ENCODE measurements at places on chromosomes 4 and X. TPM values are rescaled to one million over a fixed set of nuclear protein-coding genes. Genes with fewer than 3 reads are reported as not detected.

Gene MPC1L
- not detected for total RNA-seq

Gene FGFBP2
- 1.3 TPM for total RNA-seq

Gene AREG
- total RNA-seq, result 9.2 TPM

Gene EPGN
- total RNA-seq, result not detected

Gene ARSJ
- total RNA-seq, result 16.2 TPM

Gene ARHGEF9
- total RNA-seq, result 10.5 TPM

Gene ESX1
- not detected for total RNA-seq

Gene NUDT11
- total RNA-seq, result 9.5 TPM

Gene DUSP21
- total RNA-seq, result not detected

Gene PCGF3
- total RNA-seq, result 53.5 TPM

Gene MPP1
- 23.8 TPM for total RNA-seq

Gene RASGEF1B
- 2.1 TPM for total RNA-seq

Gene TBX22
- total RNA-seq, result 0.31 TPM

Gene CCKAR
- total RNA-seq, result not detected

Gene CXorf49
- total RNA-seq, result not detected

Gene LEF1
- 0.19 TPM for total RNA-seq

Gene KLHL34
- total RNA-seq, result not detected

Gene RGN
- total RNA-seq, result 0.15 TPM

Gene NCAPG
- total RNA-seq, result 2.3 TPM

Gene RBMX2
- 21.1 TPM for total RNA-seq

Gene NPY2R
- 0.19 TPM for total RNA-seq

Gene ZNF711
- 0.24 TPM for total RNA-seq

Gene MSANTD1
- 0.29 TPM for total RNA-seq

Gene RTL5
- total RNA-seq, result 3.9 TPM

Gene RNF4
- 75.5 TPM for total RNA-seq

Gene FAM47B
- total RNA-seq, result not detected

Gene FAM193A
- 16.2 TPM for total RNA-seq

Gene TMSB15A
- total RNA-seq, result 0.56 TPM

Gene AWAT2
- not detected for total RNA-seq

Gene CLDN2
- total RNA-seq, result not detected

Gene SGMS2
- 72.2 TPM for total RNA-seq

Gene MAGEA1
- total RNA-seq, result not detected

Gene OTUD6A
- total RNA-seq, result not detected

Gene C1QTNF7
- total RNA-seq, result 1.9 TPM

Gene FHIP1A
- not detected for total RNA-seq

Gene FAAH2
- total RNA-seq, result not detected

Gene DAPP1
- not detected for total RNA-seq

Gene ADAMTS3
- 2.9 TPM for total RNA-seq

Gene ETDB
- total RNA-seq, result not detected

Gene C4orf36
- not detected for total RNA-seq

Gene XAGE1B
- not detected for total RNA-seq

Gene CXCL3
- 3.2 TPM for total RNA-seq

Gene IGFBP7
- 2,649 TPM for total RNA-seq

Gene TAF9B
- 14.8 TPM for total RNA-seq

Gene ASMT
- total RNA-seq, result not detected

Gene TLR1
- total RNA-seq, result 3.9 TPM

Gene CYP2U1
- total RNA-seq, result 8.2 TPM

Gene F8A2
- not detected for total RNA-seq

Measured in cardiac ventricle fibroblast (primary cell).